CD4-positive, alpha-beta T cell treated with Interferon alpha-2 for 1 hour (primary cell): ENCODE measurements at places on chromosomes 12 and 14.

GRCh38 chr14:90777830-90778485 is 38.3 kb downstream of the TTC7B start:
- no peak for DNase-seq

DNA sequence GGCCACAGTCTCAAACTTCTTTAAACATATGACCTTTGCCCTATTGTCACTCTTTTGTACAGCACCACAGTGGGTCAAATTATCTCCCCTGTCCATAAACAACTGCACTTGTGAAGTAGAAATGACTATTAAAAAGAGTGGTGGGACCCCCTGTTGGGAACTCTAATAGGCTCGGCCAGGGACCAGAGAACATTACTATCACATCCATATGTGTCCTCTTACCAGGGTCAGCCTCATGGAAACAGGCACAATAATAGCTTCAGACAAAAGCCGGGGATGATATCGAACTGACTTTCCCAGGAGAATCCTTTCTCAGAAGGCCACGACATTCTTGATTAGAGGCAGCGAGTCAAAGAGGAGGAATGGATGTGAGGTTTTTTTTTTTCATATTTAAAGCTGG is 96.6 kb downstream of the NKX2-1 start:
- no peak for DNase-seq

- DNase-seq: no peak
Measured at GRCh38 chr12:51118706-51119105, 35.3 kb upstream of the CSRNP2 start.

GRCh38 chr12:45008211-45008610 is 42.7 kb downstream of the DBX2 start:
- DNase-seq: no peak

GRCh38 chr12:109723311-109723881 is 9.8 kb downstream of the FAM222A start:
- no peak for DNase-seq

DNA sequence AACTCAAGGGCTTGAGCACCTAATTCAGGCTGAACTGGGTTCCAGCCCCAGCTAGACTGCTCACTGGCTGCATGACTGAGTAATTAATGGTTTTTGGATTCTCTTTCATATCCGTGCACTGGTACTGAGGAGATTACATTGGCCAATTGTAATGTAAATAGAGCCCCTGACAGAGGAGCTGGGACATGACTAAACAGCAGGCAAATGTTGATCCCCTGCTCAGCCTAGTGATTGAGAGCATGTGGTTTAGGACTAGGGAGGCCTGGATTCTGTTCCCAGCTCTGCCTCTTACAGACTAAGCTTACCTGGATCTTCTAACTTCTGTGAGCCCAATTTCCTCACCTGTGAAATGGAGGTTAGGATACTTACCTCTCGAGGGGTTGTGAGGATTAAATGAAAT is 204.3 kb downstream of the ESR2 start:
- no peak for DNase-seq

DNA sequence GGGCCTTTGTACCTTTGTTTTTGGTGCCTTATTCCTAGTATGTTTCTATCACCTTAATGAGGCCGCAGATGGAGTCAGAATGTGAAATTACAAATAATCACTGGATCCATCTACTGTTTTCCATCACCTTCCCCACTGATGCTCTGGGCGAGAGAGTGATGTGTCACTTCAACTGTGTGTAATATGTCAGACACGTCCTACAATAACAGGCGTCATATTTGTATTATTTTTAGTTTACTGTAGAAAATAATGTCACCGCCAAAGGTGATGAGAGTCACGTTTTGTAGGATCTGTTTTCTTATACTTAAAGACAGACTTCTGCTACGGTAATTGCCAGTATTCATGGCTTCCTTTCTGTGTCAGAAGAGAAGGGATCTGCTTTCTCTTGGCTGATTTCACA is 22.4 kb upstream of the P2RX4 start:
- DNase-seq: no peak

- DNase-seq: no peak
Measured at GRCh38 chr12:79174626-79175025, 310.1 kb downstream of the SYT1 start.
